ENCODE measurements at places on chromosomes 2 and 18.

- DNase-seq, result no peak
These were observed 103.5 kb upstream of the CTAGE1 start for GRCh38 chr18:22521026-22521707.

GRCh38 chr2:107222466-107222865, 336.5 kb upstream of the ST6GAL2 start:
- DNase-seq, result no peak

DNA sequence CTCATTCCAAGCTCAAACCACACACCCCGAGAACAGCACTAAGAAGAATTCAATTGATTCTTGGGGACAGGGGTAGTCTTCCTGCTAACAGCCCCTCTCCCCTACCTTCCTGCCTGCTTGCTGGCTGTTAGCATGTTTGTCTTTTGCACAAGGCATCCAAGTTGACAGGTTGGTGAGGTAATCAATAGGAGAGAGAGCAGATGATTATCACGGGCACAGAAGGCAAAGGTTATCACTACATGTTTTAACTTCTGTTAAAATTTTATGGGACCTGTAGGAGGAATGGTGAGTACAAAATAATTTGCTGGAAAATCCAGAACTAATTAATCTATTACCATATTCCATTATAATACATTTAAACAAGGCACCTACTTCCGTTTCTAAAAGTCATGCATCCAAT, 442.1 kb upstream of the TCF4 start:
- DNase-seq, result no peak

GRCh38 chr2:40038646-40039045, 259.6 kb upstream of the THUMPD2 start:
- DNase-seq, result no peak

DNA sequence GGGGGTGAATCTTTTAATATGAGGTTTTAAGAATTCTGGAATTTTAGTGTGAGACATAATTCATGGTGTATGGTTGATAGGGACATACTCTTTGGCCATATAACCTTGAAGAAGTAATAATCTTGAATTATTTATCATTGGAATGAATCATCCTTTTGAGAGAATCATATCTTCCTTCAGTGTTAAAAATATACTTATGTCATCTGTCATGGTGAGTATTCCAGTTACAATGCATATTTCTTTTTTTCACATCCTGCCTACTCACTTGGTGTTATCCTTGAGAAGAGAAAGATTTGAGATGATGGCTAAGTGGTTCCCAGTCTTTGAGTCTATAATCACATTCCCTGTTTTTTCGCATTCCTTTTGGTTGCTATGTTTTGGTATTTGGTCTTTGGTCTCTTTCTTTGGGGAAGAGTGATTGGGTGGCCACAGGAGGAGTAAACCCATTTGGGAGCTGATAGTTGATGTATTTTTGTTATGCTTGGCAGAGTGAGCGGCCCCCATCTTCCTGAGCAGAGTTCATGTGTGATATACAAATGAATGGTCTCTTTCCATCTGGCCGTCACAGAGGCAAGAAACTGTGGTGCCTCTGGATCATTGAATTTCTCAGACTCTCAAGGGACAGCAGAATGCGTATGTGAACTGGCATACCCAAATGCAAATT, 21.6 kb downstream of the ASAP2 start:
- DNase-seq, result no peak

DNA sequence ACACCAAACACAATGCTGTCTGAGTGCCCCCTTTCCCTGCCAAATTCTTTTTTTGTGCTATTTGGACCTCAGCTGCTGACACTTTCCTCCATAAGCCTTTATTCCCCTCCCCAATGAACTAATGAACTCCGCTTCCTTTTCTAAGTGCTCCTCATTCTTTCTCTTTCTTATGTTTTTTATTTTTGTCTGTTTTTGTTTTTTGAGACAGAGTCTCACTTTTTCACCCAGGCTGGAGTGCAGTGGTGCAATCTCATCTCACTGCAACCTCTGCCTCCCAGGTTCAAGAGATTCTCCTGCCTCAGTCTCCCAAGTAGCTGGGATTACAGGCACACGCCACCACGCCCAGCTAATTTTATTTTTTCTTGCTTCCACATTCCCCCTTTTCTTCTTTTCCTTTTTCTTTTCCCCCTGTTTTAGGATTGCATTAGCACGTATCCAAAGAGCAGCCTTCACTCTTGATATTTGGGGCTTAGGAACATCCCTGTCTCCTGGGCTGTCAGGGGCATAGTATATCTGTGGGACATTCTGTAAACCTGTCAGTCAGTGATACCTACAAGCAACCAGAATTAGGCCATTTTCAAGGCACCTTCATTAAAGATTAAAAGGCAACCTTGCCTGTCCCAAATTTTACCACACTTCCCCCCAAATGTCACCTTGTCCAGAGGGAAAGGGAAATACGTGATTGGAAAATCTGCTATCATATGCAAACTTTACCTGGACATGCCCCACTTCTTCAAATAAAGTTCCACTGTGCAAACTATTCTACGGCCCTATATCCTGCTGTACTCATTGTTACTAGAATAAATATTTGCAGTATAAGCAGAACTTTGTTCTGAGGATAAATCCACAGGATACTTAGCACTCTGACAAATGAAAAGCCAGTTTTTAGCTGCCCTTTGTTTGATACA, 65.1 kb upstream of the ACSL3 start:
- DNase-seq, result no peak

GRCh38 chr2:47767880-47768609, 14.9 kb upstream of the MSH6 start:
- DNase-seq, result peak; percentile 38

DNA sequence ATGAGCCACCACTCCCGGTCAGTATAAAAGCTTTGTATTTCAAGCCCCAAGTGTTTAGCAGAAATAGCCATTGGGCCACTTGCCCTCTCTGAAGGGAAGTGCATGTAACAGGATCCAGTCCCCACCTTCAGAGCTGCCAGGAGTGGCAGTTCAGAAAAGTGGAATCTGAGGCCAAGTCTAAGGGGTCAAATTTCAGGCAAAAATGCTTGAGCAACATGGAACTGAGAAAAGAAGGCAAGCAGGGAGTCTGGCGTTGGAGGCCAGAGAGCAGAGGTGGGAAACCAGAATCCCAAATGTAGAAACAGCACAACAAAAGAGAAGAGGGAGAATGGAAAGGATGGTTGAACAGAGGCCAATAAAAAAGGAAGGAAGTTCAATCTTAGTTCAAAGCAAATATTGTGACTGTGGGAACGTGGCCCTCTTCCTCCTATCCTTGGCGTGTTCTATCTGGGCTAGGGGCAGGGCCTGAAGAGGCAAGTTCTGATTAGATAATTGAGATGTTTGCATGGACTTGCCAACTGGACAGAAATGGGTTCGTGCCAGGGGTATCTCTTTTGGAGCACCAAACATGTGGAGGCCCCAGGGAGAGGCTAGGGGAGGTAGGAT, 102.2 kb downstream of the AP1S3 start:
- no peak for DNase-seq

GRCh38 chr2:96325041-96325883, at the start of gene ITPRIPL1:
Gene ITPRIPL1 (plus strand): TSS chr2:96325317. CDS start chr2:96325840, 523 bp downstream.
- no peak for DNase-seq

DNA sequence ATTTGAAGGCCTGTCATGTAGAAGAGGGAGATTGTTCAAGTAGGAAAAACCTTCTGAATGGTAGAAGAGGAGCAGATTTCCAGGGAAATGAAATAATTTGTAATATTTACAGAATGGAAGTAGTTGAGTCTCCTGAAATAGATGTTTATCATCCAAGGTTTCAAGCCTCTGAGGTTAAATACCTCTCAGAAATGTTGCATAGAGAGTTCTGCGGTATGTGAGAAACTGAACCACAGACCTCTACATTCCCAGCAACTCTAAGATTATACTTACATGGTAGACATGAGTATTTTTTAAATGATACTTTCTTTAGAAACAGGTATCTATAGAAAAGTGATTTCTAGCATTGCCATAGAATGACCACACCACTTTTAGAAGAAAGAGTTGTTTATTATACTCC, 379.8 kb upstream of the FANCL start:
- no peak for DNase-seq

DNA sequence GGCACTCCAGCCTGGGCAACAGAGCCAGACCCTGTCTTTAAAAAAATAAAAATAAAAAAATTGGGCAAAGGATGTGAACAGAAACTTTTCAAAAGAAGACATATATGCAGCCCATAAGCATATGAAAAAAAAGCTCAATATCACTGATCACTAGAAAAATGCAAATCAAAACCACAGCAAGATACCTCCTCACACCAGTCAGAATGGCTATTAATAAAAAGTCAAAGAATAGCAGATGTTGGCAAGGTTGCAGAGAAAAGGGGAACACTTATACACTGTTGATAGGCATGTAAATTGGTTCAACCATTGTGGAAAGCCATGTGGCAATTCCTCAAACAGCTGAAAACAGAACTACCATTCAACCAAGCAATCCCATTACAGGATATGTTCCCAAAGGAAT, 204.1 kb upstream of the SRD5A2 start:
- DNase-seq, result no peak

DNA sequence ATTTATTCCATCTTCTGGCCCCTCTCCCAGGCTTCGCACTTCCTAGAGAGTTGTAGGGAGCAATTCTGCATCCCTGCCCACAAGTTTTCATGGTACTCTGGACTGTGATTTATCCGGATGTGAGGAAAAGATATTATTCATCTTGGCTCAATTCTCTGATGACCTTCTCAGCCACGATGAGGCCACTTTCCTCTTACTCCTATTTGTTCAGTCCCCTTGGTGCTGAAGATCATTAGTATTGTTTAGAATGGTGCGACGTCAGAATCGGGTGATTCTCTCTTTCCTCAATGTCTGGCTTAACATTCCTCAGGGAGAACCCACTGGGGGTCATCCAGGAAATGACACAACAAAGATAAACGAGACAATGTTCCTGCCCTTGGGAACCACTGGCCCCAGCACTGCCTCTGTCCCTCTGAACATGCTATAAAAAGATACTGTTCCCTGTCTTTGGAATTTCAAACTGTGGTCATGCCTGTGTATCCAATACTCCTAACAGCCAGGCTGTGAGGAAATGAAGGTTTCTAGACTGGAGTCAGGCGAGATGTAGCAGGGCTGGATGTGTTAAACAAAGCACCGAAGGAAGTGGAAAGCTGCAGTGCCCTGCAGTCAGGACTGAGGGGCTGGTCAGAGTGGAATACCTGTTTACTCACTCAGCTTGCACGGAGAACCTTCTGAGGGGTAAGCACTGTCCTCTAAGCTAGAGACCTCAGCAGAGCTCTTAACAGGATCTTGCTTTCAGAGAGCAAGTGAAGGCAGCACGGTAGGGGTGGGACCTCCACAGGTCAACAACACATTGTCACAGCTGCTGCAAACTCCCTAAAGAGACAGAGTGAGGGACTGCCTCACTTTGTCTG, 12.9 kb upstream of the GLI2 start:
- DNase-seq, result no peak

GRCh38 chr18:37577051-37577611, 11.5 kb upstream of the CELF4 start:
- peak; percentile 8 for DNase-seq

DNA sequence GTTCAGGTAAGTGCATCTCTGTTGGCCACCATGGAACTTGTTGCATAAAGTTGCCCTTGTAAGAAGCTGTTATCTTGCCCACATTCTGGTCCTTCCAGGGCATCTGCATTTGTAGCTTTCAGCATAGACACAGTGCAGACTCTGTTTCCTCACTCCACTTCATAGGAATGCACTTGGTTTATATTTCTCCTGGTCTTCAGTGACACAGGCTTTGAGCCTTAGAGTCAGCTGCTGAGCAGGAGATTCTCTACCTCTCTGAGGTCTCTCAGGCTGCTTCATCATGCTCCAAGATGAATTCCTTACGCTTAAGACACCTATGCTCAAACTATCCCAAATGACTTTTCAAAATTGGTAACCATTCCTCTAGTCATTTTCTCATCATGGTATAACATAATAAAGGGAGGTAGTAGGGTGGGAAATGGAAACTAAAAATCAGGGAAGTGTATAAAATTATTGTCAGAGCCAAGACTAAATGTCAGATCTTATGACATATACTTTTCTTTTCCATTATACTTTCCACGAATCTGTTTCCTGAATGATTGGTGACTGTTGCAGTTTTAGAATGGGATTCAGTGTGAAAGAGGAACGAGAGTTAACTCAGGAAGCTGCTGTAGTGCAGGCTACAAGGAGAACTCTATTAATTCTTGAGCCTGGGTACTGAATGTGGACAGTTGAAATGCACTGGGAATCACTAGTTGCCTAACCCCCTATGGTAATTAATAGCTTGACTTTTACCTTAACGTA, 72.0 kb downstream of the GALNT1 start:
- DNase-seq, result no peak

DNA sequence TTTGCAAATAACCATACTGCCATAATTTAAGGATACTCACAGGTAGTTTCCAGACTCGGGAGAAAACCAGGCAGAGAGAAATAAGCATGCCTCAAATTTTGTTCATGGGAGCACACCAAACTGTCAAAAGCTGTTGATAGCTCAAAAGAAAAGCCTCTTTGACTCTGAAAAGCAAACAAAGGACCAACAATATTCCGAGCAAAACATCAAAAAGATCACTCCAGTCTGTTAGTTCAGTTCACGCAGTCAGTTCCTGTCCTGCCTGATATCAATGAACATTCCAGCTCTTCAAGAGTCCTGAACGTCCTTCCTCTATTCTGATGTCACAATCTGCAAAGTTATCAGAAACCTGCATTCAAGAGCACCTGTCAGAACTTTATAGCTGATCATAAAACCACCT, 78.7 kb downstream of the RRM2 start:
- DNase-seq, result no peak

GRCh38 chr2:215982465-215982875, 30.9 kb downstream of the MREG start:
- DNase-seq, result no peak

DNA sequence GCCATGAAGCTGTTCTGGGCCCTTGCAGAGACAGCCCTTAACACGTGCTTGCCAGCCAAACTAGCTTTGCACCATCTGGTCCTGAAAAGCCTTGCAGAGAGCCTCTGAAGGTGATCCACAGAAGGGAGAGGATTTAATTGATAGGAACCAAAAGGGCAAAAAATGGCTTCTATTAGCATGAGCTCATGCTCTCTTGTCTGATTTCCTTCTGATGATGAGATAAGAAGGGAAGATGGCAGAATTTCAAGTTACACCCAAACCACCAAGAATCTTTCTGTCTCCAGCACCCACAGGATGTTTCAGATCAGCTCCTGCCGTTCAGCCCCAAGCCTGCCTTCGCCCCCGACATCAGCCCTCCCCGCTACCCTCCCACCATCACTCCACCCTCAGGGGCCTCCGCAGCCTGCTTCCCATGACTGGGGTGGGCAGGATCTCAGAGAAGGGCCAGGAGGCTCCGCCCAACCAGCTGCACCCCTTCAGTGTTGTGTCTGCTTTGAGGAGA, 23.4 kb upstream of the GLI2 start:
- DNase-seq, result no peak

DNA sequence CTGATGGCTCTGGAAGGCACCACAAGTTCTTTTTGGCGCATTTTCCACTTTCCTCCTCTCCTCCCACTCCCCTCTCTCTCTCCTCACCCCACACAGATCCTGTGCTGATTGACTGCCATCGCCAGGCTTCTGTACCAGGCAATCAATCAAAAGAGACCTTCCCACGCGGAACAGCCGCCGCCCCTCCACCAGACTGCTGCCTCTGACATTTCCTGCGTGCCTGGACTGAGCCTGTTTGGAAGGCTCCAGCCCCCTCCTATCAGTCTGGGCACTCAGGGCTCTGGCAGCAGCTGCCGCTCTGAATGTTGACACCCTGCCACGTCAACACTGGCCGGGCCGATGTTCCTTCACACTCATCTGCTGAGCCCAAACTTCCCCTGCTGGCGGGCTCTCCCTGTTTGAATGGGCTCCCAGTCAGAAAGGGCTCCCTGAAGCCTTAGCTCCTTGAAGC, 467.7 kb downstream of the EPHA4 start:
- no peak for DNase-seq

Data from hematopoietic multipotent progenitor cell treated with erythropoietin and hydrocortisone succinate and interleukin-3 and kit ligand, for 8 days (in vitro differentiated cells).